ENCODE measurements at places on chromosomes 3 and 15.

DNA sequence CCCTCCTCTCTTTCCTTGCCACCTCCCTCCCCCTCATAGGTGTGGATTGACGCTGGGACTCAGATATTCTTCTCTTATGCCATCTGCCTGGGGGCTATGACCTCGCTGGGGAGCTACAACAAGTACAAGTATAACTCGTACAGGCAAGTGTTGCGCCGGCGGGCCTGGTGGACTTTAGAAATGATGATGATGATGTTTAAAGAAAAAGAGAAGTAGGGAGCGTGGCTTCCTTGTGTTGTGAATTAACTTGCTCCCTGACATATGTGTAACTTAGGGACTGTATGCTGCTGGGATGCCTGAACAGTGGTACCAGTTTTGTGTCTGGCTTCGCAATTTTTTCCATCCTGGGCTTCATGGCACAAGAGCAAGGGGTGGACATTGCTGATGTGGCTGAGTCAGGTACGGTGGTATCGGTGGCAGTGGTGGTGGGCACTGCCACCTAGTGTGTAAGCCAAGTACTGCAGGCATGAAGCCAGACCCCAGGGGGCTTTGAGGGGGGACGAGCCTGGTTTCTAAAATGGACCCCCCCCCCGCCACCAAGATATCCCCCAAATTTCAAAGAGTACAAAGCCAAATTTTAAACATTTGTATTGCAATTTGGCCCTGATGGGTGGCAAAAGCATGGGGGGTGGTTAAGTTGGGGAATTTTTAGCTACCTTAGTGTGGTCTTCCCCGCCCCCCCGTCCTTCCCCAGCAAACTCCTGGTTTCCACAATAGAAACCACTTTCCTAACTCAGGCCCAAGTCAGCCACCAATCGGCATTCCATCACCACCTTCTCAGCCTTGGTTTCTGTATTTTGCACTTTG is 65.6 kb downstream of the SLC6A6 start:
- no peak for DNase-seq

DNA sequence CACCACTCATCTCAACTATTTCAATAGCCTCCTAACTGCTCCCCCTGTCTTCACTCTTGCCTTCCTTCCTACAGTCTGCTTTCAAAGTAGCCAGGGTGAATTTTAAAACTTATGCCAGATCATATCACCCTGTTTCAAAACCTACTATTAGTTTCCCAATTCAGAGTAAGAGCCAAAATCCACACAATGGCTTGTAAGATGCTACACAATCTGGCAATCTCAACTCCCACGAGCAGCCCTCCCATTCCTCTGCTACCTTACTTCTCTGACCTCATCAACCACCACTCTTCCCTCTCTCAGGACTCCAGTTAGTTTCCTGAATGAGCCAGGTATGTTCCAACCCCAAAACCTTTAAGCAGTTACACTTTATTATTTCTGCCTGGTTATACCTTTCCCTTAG is 62.5 kb downstream of the VPS13C start:
- no peak for DNase-seq

- no peak for DNase-seq
Measured at GRCh38 chr3:7733933-7734332, 767.7 kb upstream of the LMCD1 start.

- DNase-seq: no peak
Measured at GRCh38 chr15:63881431-63881830, 47.7 kb upstream of the HERC1 start.

GRCh38 chr3:126845920-126846715 is 136.8 kb upstream of the PLXNA1 start:
- DNase-seq: no peak

DNA sequence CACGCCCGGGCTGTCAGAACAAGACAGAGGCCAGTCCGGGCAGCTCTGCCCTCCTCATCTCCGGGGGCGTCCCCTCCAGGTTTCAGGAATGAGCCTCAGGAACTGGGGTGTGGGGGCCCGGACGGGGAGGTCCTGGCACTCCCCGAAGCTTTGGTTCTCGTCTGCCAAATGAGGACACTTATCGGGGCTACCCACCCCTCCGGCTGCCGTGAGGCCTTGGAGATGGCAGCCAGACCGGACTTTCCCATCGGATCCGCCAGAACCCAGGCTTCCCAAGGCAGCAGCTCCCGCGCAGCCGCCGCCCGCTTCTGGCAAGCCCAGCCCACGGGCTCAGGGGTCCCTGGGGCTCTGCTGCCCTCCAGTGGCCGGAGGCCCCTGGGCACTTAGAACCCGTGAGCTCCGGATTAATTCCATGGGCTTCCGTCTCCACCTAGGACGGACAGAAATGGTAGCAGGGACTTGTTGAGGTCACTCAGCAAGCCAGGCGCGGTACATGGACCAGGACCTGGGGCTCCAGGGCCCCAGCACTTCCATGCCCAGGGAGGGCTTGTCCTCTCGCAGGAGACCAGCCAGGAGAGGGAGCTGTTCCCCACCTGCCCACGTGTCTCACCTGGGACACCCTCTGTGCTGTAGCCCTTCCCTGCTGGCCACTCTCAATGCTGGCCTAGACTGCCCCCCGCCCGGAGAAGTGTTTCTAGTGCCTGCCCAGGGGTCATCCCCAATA is 89.4 kb downstream of the LINGO1 start:
- peak; percentile 24 for DNase-seq

DNA sequence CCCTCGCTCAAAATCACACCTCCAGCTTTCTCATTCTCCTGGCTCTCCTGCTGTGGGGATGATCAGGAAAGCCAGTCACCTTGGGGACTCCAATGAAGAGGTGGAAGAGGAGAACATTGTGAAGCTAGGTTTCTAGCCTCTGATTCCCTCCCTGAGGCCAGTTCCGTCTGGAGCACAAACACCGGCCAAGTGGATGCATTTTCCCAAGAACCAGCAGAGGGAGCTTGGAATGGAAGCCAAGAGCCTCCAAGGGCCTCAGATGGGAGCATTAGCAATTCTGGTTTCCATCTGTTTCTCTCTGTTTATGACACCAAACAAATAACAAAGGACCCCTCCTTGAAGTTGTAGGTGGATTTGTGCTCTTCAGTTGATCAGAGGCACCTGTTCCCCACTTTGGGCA is 40.6 kb upstream of the NMNAT3 start:
- no peak for DNase-seq

- no peak for DNase-seq
Measured at GRCh38 chr3:169613053-169613803, 50.3 kb downstream of the MECOM start.
